ENCODE measurements at places on chromosomes 12 and 14.

GRCh38 chr14:82854901-82855300 is 1321.2 kb upstream of the SEL1L start:
- no peak for DNase-seq

GRCh38 chr14:105935384-105935783 is 409.0 kb downstream of the TMEM121 start:
- DNase-seq, result no peak

DNA sequence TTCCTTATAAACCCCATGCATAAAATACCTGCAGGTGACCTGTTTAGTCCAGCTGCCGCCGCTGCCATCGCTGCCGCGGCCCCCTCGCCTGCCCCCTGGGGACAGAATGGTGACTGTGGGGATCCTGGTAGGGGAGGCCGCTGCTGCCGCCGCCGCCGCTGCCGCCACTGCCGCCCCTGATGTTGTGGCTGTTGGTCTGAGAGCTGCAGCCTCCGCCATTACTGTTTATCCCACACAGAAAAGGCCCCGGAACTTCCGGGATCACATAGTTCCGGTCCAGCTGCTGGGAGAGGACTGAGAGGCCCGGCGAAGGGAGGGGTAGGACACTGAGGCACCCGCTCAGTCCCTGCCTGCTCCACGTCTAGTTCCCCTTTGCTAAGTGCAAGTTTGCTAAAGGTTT is 244.9 kb downstream of the C12orf50 start:
- DNase-seq, result no peak

DNA sequence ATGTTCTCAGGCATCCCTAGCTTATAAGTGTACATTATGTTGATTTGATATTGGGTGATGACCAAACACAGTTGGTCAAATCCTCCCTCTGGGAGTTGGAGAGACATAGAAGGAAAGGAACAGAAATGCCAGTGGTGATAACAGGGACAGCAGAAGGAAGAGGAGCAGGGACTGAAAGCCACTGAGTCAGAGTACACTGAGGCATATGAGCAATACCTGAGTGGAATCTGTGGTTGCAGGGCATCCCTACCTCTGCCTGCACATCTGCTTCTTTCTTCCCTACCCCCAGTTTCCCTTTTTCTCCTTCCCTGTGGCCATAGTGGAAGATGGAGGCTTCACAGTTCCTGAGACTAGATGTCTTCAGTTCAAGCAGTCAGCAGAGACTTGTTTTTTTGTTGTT is 44.9 kb downstream of the BICD1 start:
- DNase-seq, result no peak

DNA sequence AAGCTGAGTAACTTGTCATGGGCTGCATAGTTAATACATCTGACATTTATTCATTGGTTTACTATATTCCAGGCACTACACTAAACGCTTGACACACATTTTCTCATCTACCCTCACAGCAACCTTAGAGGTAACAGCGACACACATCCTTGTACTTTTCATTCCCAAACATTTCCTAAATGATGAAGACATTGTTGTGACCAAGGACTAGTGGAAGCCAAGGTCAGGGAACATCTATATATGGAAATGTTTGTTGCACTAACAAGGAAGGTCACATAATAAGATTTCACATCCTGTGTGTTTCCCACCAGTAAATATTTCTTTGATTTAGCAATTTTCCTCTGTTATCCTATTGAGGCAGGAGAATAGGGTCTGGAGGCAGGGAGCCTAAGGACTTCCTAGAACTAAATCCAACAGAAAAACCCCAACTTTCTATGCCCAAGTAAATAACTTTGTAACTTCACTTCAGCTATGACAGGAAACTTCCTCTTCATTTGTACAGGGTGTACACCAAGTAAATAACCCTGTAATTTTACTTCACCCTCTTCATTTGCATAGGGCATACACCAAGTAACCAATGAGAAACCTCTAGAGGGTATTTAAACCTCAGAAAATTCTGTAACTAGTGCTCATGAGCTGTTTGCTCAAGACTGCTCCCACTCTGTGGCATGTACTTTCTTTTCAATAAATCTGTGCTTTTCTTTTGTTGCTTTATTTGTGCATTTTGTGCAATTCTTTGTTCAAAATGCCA is 48.4 kb downstream of the ZNF641 start:
- DNase-seq, result no peak

GRCh38 chr14:103228076-103228806 is 105.0 kb downstream of the TNFAIP2 start:
- DNase-seq, result no peak

DNA sequence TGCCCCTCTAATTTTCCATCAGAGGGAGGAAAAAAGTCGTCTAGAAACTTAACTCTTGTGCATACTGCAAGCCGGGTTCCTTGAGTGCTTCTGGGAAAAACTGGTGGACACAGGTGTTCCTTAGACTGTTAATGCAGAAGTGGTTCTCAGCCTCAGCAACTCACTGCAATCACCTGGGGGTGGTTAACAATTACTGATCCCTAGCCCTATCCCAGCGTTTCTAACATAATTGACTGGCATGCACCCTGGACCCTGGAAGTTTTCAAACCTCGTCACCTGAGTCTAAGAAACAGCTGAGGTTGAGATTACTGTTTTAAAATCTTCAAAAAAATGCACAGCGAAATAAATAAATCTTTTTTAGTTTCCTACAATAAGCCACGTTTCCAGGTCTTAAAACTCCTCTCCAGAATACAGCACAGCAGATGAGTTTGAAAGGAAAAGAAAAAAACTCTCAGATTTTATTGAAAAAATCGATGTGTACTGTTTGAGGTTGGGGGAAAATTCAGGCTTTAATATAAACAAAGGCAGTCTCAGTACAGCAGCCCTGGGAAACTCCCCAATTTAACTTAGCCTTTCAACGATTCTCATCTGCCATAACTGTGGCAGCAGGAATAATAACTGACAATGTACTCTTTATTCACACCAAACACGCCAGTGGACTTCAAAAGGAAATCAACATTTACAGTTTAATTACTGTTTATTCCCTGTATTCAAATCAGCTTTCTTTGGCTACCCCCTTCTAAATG is 45.4 kb downstream of the PHLDA1 start:
- no peak for DNase-seq

GRCh38 chr14:79602045-79602444 is 609.3 kb downstream of the DIO2 start:
- no peak for DNase-seq

GRCh38 chr12:6772331-6772695 is at the start of gene LAG3:
Gene LAG3 (plus strand): TSS chr12:6772520. CDS start chr12:6772853, 333 bp downstream.
- DNase-seq, result peak; percentile 46

GRCh38 chr12:23617749-23618148 is 331.7 kb downstream of the SOX5 start:
- DNase-seq, result no peak

DNA sequence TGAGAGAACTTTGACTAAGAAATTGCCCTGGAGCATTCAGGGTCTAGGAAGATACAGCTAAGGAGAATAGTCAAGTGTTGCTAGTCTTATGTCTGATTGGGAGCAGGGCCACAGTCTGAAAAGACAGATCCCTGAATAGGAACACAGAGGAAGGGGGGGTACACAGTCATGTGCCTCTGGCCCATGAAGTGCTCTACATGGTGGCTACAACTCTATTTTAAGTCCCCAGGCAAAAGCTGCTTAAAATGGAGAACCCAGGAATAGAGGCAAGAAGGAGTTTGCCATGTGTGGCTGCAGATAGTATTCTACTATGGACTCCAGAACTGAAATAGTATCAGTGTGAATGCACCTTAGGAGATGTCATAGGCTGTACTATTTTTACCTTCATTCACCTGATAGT is 118.0 kb upstream of the NPAS3 start:
- DNase-seq, result no peak

GRCh38 chr12:288687-289086 is 26.1 kb upstream of the SLC6A13 start:
- DNase-seq, result no peak

DNA sequence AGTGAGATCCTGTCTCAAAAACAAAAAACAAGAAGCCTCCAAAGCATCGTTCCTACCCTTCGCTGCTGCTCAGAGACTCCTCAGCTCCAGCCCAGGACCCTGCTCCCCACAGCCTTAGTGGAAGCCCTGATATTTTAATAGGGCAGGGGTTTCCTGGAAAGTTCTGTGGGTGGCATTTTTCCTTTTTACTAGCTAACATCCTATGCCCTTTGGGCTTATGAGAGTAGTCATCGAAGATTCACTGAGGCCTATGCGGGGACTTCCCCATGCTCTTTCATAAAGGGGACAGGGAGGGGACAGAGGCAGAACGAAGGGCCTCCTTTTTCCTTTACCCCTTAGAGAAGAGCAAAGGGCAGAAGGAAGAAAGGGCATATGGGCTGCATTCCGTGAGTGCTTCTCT is 8.3 kb downstream of the LAG3 start:
- DNase-seq, result no peak

DNA sequence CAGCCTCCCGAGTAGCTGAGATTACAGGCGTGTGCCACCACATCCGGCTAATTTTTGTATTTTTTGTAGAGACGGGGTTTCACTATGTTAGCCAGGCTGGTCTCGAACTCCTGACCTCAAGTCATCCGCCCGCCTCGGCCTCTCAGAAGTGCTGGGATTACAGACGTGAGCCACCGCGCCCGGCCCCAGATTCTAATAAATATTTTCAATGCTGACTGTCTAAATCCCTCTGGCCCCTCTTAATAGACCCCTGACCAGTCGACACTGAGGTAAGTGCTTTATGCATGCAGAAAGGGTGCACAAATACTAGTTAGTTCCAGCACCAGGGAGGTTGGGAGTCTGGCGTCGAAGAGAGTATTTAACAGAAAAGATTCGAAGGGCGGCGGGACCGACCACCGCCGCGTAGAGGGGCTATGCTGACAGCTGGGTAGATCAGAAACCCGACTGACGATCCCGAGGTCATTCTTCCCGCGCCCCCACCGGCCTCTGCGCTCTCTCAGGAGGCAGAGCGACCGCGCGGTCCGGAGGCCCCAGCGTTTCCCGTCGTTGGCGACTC is 1.1 kb upstream of the SPATS2 start:
- no peak for DNase-seq

- DNase-seq, result no peak
Observed at GRCh38 chr12:84329938-84330337, 582.7 kb downstream of the SLC6A15 start.

GRCh38 chr12:93460003-93460402 is 7.3 kb upstream of the MRPL42 start:
- no peak for DNase-seq

DNA sequence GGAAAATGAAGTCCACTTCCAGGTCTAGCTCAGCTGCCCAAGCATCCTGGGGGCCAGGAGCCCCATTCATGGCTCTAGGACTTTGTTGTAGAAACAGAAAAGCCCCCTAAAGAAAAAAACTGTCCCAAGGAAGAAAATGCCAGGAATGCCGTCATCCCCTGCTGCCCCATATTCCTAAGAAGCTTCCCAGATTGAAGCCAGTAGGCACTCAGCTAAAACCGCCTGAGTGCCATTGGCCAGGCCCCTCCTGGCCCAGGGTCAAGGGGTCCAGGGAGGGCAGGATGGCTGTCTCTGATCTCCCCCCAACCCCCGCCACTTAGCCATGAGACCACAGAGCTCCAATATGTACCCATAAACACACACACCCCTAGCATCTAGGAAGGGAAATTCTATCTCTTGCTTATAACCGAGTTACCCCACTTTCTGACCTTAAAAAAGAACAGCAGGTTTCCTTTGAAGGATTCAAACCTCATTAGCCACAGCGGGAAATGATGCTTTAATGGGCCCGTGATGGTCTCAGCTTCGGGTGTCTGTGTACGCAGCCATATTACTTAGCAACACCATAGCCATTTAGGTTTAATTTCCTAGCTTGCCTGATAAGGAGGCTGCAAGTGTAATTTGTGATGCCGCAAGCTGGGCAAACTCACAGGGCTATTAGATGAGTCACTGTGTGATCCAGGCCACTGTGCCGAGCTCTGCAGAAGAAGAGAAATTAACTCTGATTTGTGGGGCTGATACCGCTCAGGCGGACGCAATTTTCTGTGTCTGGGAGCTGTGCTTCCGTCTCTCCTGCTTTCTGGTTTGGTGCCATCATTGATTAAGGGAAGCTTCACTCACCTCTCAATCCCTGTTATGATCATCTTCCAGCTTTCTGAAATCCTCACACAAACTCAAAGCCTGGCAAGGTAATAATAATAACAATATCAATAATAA is 84.2 kb downstream of the GCH1 start:
- DNase-seq, result no peak

DNA sequence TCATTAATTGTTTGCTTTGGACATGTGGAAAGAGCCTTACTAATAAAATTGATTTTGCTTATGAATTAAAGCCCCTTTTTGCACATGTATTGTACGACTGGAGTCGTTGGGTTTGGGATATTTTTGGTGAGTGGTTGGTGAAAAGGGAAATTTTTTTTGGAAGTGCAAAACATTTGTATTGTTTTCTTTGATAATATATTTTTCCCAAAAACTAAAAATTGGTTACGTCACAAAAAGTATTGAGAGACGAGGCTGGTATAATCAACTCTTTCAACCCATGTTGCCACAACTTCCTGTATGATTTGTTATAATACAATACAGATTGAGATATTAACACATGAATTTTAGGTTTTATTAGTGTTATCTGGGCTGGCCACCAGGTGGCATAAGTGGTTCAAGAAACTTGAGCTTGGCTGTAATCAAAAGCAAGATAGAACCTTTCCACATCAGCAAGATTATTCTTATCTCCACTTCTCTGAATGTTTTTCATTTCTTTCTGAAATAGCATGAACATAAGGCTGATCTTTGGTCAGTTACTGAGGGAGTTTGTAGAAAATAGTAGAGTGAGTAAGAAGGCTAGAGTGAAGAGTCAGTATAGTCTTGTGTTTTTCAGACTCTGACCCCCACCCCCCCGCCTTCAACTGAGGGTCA is 8.7 kb downstream of the NGDN start:
- peak; percentile 38 for DNase-seq

- DNase-seq, result no peak
Observed at GRCh38 chr14:106613256-106613655, 1086.9 kb downstream of the TMEM121 start.

DNA sequence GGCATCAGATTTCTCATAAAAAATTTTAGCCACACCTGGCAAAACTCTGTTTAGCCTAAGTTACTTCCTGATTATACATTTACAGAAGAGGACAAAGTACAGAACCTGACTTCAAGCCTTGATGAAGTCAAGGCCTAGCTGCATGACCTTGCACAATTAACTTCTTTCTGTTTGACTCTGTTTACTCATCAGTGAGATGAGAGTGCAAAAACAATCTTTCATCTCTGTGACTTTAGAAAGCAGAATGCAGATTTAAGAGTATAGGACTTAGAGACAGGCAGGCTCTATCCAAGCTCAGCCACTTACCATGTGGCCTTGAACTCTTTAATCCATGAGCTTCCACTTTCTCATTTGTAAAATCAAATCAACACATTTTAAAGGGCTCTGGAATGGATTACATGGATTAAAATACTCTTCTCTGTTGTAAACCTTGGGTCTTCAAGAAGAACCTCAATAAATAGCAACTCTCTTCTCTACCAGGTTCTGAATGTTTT is 1178.9 kb downstream of the FLRT2 start:
- DNase-seq, result no peak

GRCh38 chr14:30803185-30803584 is 71.2 kb upstream of the COCH start:
- no peak for DNase-seq

Data from activated CD4-positive, alpha-beta T cell treated with anti-CD3 and anti-CD28 coated beads for 1 hour (primary cell).